ENCODE measurements at places on chromosomes 4 and X. TPM values are rescaled to one million over a fixed set of nuclear protein-coding genes. Genes with fewer than 3 reads are reported as not detected.

- no peaks in the 10 kb centered on the region for H3K27me3 ChIP-seq
- no peaks in the 10 kb centered on the region for H3K36me3 ChIP-seq
- no peak overlapping the region for H3K27ac ChIP-seq
- DNase-seq = no peak
These were observed 8.9 kb downstream of the HTN1 start for GRCh38 chr4:70059149-70059548.

GRCh38 chr4:177041356-177041755, 248.6 kb upstream of the VEGFC start:
- no peak overlapping the region for H3K4me3 ChIP-seq
- no peaks in the 10 kb centered on the region for H3K27me3 ChIP-seq
- no peaks in the 10 kb centered on the region for H3K4me1 ChIP-seq
- no peak overlapping the region for H3K27ac ChIP-seq
- no peaks in the 10 kb centered on the region for H3K36me3 ChIP-seq

CENPI gene
- 38.2 TPM for total RNA-seq

GRIA3 gene
- total RNA-seq = not detected

- DNase-seq = no peak
- H3K4me3 ChIP-seq = no peak overlapping the region
- peaks cover 13% of the 10 kb centered on the region for H3K36me3 ChIP-seq
- peaks cover 14% of the 10 kb centered on the region for H3K4me1 ChIP-seq
- H3K27ac ChIP-seq = no peak overlapping the region
- H3K27me3 ChIP-seq = no peaks in the 10 kb centered on the region
These were observed 5.9 kb downstream of the THAP9 start for GRCh38 chr4:82906469-82906868.
